Neural progenitor cell (in vitro differentiated cells): ENCODE measurements at places on chromosomes 2 and 18.

DNA sequence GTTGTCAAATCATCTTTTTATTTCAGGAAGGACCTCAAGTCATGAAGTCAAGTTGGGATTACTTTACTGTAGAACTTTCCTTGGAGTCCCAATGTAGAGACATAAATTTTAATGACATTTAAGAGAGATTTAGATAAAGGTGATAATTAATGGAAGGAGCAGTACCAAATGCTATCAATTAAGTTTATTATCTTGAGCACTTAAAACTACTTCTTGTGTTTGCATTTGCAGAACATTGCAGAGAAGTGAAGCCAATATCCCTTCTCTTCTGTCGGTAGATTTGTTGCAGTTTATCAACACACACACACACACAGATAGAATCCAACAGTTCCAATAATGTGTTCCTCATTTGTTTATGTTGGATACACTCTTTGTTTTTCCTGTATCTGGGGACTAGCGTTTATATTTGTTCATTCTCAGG is 570.7 kb downstream of the EPHA4 start:
- H3K36me3 ChIP-seq: no peaks in the 10 kb centered on the region
- DNase-seq: no peak
- H3K27me3 ChIP-seq: no peaks in the 10 kb centered on the region
- no peak overlapping the region for H3K27ac ChIP-seq

GRCh38 chr2:207881902-207882301 is 112.2 kb upstream of the FZD5 start:
- no peaks in the 10 kb centered on the region for H3K27me3 ChIP-seq
- H3K36me3 ChIP-seq: no peaks in the 10 kb centered on the region
- H3K27ac ChIP-seq: no peak overlapping the region
- DNase-seq: no peak
- no peak overlapping the region for H3K4me3 ChIP-seq
- H3K4me1 ChIP-seq: peaks cover 35% of the 10 kb centered on the region

DNA sequence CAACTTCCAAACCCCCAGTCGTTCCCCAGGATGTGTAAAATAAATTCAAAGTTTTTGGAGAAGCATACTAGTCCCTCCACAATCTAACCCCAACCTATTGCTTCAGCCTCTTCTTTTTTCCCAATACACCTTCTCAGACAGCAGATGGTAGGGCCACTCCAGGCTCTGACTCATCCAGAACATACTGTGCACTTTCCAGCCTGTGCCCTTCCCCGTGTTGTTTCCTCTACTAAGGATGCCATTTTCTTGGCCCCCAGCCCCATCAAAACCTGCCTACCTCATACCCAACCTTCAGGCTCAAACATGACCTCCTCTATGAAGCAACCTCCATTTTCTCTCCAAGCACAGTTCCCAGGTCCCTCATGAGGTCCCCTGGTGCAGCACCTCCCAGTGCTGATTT is 669.3 kb downstream of the BCL11A start:
- H3K4me3 ChIP-seq: no peak overlapping the region
- H3K36me3 ChIP-seq: no peaks in the 10 kb centered on the region
- no peak for DNase-seq

DNA sequence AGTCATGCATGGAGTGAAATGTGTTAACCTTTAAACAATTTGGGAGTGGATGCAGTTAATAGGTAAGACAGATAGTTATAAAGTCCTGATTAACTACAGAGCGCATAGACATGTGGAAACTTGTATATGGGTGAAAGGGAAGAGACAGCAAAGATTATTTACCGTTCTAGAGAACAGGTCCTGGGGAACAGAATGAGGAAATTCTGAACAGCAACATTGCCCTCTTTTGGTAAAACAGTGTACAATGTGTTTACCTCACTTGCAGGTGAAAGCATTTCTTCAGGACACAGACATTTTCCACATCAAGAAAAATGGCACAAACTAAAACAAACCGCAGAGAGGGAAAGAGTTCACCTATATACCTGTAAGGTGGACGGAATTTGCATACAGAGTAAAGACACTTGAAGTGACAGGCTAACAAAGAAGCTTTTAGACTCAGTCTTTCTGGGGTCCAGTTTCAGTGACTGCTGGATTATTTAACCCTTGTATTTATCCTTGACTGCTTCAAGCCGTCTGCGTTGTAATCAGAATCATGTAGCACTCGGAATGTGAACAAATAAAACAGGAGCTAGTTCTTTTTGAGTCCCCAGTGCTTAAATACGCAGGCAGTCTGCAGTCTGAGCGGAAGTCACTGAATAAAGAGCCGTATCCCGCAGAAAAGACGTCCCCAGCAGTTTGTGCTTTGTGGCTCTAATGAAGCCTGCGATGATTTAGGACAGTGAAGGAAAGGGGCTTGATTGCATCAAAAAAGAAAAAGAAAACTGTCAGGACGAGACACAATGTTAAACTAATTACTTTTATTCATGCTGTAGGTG is 364.8 kb upstream of the GALNT5 start:
- DNase-seq: peak; percentile 67
- H3K27me3 ChIP-seq: no peaks in the 10 kb centered on the region
- H3K36me3 ChIP-seq: no peaks in the 10 kb centered on the region

GRCh38 chr2:74025971-74026612 is 41.4 kb downstream of the TET3 start:
- no peaks in the 10 kb centered on the region for H3K36me3 ChIP-seq
- H3K27ac ChIP-seq: no peak overlapping the region
- H3K4me3 ChIP-seq: no peak overlapping the region
- peaks cover 9% of the 10 kb centered on the region for H3K4me1 ChIP-seq
- no peak for DNase-seq

DNA sequence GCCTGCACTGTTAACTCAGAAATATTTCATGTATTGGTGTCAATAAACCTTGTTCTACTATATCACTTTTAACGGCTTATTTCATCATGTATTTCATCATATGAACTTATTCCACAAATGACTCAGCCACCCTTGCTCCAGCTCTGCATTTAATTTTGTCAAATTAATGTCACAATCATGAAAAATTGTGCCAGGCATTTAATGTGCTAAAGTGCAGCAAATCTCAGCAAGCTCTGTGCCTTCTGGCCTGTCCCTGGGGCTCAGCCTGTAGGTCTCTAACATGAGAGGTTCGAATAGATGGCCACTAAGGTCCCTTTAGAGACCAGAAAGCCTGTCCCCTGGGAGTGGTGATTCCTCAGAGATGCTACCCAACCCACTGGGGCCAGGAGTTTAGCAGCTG is 28.6 kb downstream of the BOD1L2 start:
- H3K4me1 ChIP-seq: no peaks in the 10 kb centered on the region
- DNase-seq: no peak
- H3K27me3 ChIP-seq: no peaks in the 10 kb centered on the region
- no peaks in the 10 kb centered on the region for H3K36me3 ChIP-seq
- H3K4me3 ChIP-seq: no peak overlapping the region

- no peak overlapping the region for H3K27ac ChIP-seq
- H3K36me3 ChIP-seq: no peaks in the 10 kb centered on the region
- H3K4me3 ChIP-seq: no peak overlapping the region
- H3K27me3 ChIP-seq: no peaks in the 10 kb centered on the region
- H3K4me1 ChIP-seq: peaks cover 8% of the 10 kb centered on the region
- DNase-seq: no peak
Measured at GRCh38 chr2:10366601-10367270, 64.0 kb downstream of the HPCAL1 start.

DNA sequence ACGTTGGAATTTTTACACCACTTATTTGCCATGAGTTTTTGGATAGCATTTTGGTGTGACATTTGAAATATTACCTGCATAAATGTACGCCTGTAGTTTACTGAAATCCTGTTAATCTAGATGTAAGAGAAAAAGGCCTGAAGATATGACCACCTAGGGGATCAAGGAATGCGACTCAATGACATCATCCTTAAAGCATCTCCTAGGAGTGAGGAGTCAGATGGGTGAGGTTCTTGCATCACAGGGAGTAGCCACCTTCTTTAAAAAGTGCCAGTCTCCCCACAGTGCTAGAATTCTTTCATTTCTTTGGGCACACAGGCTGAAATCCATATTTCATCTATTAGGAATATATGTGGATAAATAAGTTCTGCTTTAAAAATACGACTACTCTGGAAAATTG is 34.5 kb downstream of the ADCYAP1 start:
- H3K27me3 ChIP-seq: no peaks in the 10 kb centered on the region
- H3K27ac ChIP-seq: no peak overlapping the region
- H3K36me3 ChIP-seq: no peaks in the 10 kb centered on the region
- DNase-seq: no peak

GRCh38 chr2:55954306-55955035 is 30.9 kb upstream of the EFEMP1 start:
- no peaks in the 10 kb centered on the region for H3K4me1 ChIP-seq
- no peaks in the 10 kb centered on the region for H3K27me3 ChIP-seq
- H3K36me3 ChIP-seq: no peaks in the 10 kb centered on the region
- no peak overlapping the region for H3K27ac ChIP-seq

DNA sequence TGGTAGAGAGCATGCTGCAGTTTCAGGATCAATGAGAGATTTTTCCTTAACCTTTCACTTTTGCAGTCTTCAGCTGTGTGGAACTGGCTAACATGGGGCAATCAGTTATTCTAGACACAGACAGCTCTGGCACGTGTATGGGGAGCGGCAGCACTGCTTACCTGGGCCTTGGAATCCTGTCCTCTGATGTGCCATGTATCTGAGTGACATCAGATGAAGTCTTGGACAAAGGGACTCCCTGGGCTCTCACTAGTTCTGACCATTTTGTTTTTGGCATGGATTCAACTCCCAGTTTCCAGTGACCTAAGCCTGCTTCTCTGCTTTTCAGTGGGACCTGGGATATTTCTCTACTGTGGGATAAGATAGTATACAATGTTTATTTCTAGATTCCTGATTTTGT is 54.3 kb downstream of the RNF144A start:
- no peak overlapping the region for H3K4me3 ChIP-seq
- H3K36me3 ChIP-seq: no peaks in the 10 kb centered on the region
- H3K27ac ChIP-seq: no peak overlapping the region
- no peaks in the 10 kb centered on the region for H3K27me3 ChIP-seq
- no peak for DNase-seq
- H3K4me1 ChIP-seq: no peaks in the 10 kb centered on the region

- H3K27me3 ChIP-seq: no peaks in the 10 kb centered on the region
- H3K27ac ChIP-seq: peak overlapping the region; percentile 85
- H3K4me1 ChIP-seq: peaks cover 85% of the 10 kb centered on the region
- no peaks in the 10 kb centered on the region for H3K36me3 ChIP-seq
- peak; percentile 74 for DNase-seq
Measured at GRCh38 chr2:168185583-168186274, 61.7 kb downstream of the STK39 start.

DNA sequence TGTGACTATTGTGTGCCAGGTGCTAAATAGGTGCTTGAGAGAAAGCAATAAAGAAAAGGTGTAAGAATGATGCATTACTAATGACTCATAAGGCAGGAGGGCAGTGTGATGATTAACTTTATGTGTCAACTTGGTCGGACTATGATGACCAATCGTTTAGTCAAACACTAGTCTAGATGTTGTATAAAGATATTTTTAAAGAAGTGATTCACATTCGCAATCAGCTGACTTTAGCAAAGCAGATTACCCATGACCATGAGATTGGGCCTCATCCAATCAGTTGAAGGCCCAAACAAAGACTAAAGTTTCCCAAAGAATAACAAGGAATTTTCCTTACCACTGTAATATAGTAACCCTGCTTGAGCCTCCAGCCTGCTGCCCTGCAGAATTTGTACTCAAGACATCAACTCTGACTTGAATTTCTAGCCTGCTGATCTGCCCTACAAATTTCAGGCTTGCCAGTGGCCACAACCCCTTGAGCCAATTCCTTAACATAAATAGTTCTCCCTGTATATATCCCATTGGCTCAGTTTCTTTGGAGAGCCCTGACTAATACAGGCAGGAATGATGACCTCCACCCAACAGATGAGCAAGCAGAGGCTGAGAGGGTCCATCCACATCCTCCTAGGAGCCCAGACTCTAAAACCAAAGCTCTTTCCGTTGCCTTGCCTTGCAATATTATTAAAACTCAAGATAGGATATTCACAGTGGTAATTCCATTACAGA is 132.6 kb downstream of the ACTR3 start:
- H3K36me3 ChIP-seq: no peaks in the 10 kb centered on the region
- DNase-seq: no peak
- no peak overlapping the region for H3K27ac ChIP-seq
- H3K27me3 ChIP-seq: no peaks in the 10 kb centered on the region
- H3K4me3 ChIP-seq: no peak overlapping the region
- H3K4me1 ChIP-seq: no peaks in the 10 kb centered on the region

DNA sequence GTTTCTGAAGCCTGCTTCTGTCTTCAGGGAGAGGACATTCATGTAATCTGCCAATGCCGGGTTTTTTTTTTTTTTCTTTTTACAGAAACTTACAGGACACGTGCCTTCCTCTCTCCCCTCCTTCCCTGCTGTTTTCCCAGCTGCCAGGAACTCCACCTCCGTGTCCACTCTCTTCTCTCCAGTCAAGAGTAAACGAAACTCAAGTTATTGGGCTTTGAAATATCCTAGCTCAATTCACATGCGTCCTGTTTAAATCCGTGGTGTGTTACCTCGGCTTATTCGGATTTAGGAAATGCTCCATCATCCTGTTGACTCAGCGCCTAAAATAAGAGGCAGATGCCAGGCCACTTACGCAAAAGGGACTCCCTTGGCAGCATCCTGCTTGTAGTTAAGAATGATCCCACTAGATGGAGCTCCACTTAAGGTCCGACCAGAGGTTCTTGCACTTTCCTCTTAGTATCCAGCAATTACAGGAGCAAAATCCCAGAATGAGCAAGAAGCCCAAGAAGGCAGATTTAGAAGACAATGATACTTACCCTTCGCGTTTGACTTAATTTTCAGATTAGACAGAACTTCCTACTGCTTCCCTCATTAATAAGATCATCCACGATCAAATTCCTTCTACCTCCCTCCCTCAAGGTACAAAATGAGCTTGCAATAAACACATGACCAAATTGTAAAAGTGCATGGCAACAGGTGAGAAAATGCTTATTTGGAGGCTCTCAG is 97.2 kb upstream of the ZCCHC2 start:
- no peaks in the 10 kb centered on the region for H3K27me3 ChIP-seq
- DNase-seq: peak; percentile 86
- H3K27ac ChIP-seq: no peak overlapping the region
- H3K36me3 ChIP-seq: no peaks in the 10 kb centered on the region

DNA sequence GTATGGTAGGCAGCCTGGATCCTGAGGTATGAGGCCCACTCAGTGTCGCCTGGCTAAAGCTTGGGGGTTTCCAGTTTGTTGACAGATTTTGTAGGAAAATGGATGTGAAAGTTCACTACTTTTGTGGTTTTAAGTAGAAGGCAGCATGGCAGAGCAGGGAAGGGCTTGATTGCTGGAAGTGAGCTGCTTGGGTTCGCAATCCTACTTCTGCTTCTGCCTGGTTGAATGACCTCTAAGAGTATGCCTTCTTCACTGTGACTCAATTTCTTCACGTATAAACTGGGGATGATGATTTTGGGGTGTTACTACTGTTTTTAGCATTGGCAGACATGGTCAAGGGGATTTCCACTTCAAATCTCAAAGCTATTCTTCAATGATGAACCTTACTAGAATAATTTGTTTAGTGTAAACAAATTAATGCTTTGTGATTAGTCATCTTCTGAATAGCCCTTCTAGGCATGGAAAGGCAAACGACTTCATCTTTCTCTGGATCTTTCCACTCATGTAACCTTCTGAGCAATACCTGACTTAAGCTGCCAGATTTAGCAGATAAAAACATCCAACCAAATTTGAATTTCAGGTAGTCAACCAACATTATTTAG is 13.2 kb downstream of the BMP10 start:
- no peak overlapping the region for H3K27ac ChIP-seq
- H3K4me3 ChIP-seq: no peak overlapping the region
- no peaks in the 10 kb centered on the region for H3K27me3 ChIP-seq
- no peaks in the 10 kb centered on the region for H3K36me3 ChIP-seq
